ENCODE measurements at places on chromosomes 11 and 22. TPM values are rescaled to one million over a fixed set of nuclear protein-coding genes. Genes with fewer than 3 reads are reported as not detected.

The GVQW3 gene
- not detected for polyA plus RNA-seq

The PHF21B gene
- polyA plus RNA-seq: 0.16 TPM

The TBX1 gene
- 1.3 TPM for polyA plus RNA-seq

The HEPHL1 gene
- polyA plus RNA-seq: 0.74 TPM

The KCNK4 gene
- not detected for polyA plus RNA-seq

The BEST1 gene
- polyA plus RNA-seq: 4.3 TPM

The MN1 gene
- polyA plus RNA-seq: 2.6 TPM
